ENCODE measurements at places on chromosomes 7 and 10.

- DNase-seq = no peak
Observed at GRCh38 chr7:49763791-49764190, 9.6 kb upstream of the VWC2 start.

- no peak for DNase-seq
Observed at GRCh38 chr7:80770675-80771081, 132.2 kb downstream of the CD36 start.

DNA sequence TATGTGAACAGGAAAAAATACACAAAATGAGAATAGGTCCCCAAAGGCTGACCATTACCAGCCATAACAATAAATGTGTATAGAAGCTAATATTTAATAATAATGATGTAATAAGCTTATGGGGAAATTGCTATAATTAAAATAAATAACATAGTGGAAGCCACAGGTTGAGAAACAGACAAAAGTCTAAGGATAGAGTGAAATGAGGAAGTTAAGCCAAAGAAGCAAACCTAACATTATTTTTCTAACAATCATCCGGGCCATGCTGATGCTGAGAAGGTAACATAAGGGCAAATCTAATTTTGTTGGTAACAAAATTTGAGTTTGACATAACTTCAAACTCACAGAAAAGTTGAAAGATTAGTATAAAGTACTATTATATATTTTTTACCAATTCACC, 115.9 kb downstream of the MICU1 start:
- no peak for DNase-seq

GRCh38 chr10:123848564-123849457, 42.8 kb downstream of the CPXM2 start:
- DNase-seq = no peak

GRCh38 chr10:78754269-78755062, 314.3 kb upstream of the ZMIZ1 start:
- no peak for DNase-seq

GRCh38 chr7:98613601-98614425, 3.3 kb upstream of the NPTX2 start:
- no peak for DNase-seq

DNA sequence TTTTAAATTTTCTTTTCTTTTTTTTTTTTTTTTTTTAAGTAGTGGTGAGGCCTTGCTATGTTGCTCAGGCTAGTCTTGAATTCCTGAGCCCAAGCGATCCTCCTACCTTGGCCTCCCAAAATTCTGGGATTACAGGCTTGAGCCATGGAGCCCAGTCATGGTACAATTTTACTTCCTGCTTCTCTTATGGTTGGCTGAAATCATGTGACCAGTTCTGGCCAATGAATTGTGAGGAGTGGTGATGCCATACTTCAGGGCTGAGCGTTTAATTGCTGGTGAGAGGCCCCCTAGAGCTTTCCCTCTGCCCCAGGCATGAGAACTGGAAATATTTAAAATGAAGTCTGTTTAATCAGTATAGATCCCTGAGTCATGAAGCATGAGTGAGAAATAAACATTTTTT, 22.2 kb upstream of the BAIAP2L1 start:
- DNase-seq = no peak

DNA sequence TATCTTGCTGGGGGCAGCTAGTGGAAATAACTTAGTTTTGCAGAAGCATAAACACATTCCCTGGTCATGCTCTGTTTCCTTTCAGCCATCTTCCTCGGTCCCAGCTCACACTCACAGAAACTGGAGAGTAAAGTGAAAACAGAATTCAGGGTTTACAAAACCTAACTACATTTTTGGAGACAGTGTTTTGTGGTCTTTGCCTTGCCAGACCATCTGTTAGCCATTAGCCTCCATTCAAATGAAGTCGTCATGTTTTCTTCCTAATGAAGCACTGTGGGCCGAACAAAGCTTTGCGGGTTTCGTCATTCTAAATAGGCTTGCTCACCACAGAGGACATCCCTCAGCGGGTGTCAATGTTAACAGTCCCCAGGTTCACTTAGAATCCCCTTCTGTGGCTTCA, 214.6 kb upstream of the TMEM72 start:
- DNase-seq = no peak

- no peak for DNase-seq
Observed at GRCh38 chr7:126065766-126066165, 1136.1 kb upstream of the POT1 start.

DNA sequence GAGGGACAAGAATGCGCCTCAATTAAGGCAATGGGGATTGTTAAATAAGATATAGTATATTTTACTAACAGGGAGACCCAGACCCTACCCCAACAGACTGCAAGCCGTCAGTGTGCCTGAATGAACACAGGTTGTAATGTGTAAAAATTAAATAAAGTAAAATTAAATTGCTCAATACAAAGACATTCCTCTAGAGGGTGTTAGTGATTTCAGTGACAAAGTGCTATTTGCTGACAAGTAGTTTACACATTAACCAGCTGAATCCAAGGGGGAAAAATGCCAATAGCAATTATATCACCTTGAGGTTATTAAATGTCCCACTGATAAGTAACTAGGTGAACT, 110.5 kb downstream of the EBF3 start:
- DNase-seq = no peak

DNA sequence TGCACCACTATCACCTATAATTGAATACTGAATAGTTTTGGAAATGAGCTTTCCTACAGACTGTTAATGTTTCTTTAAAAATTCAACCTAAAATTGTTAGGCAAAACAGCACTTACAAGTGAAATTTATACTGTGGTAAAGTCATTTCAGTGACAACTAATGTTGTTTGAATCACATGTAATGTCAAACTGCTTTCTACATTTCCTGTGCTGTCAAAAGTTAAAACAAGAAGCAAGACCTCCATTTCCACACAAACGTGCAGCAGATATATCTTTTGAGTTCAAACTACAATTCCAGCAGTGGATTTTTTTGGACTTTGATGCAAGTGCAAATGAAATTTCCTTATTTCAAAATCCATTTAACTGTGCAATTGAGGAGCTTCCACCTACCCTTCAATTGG, 199.8 kb downstream of the RNLS start:
- no peak for DNase-seq

DNA sequence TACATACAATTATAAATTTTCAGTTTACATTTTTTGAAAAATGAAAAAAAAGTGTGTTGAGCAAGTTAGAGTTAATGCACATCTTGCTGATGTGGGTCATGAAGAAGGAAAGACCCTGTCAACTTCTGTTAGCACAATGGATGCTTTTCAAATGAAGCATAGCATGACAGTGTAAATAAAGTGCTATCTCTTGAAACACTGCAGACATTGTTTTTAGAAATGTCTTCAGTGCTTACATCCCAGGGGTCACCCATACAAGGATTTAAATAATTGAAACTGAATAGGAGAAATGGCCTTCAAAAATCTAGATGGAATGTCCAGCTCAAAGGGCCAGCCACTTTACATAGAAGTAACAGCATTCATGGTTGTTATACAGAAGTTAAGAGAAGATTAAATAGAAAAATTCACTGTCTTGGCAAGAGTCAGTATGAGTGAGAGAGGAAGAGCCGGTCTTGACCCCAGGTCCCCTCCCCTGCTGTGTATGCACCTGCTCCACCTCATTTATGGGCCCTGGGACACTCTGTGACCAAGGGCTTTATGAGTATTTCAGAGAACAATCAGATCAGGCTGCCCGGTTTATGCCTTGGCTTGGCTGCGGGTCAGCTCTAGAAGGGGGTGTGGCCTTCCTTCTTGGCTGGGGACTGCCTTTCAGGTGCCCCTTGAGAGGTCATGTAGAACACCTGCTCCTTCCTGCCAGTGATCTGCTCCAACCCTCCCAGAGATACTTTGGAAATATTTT, 237.7 kb upstream of the TMEM72 start:
- no peak for DNase-seq

GRCh38 chr10:86423739-86424138, 57.1 kb upstream of the GRID1 start:
- no peak for DNase-seq

GRCh38 chr10:43026039-43026973, 50.6 kb upstream of the RET start:
- no peak for DNase-seq

- no peak for DNase-seq
Observed at GRCh38 chr7:117220836-117221235, 102.0 kb downstream of the WNT2 start.
